ENCODE measurements at places on chromosomes 7 and 10.

- no peak for DNase-seq
Measured at GRCh38 chr7:23715099-23715498, 5.1 kb downstream of the STK31 start.

GRCh38 chr10:113294868-113295267, 258.0 kb upstream of the HABP2 start:
- no peak for DNase-seq

DNA sequence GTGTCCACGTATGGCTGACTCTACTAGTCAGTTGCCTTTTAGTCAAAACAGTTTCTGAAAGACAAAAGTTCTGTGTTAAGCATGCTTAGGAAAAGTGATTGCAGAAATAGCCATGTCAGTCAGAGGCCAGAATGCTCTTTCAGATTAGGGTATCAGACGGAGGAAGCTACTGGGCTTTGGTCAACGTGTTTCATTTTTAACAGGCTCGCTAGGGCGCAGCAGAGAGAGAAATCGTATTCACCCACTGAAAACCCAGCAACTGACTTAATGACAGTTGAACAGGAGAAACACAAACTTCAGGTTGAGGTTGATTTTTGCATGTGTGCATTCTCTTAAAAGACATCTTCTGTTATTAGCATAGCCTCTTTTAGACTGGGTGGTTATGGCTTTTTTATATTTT, 322.6 kb upstream of the KIAA1217 start:
- no peak for DNase-seq

GRCh38 chr10:132482090-132482800, 55.3 kb upstream of the INPP5A start:
- DNase-seq: no peak

DNA sequence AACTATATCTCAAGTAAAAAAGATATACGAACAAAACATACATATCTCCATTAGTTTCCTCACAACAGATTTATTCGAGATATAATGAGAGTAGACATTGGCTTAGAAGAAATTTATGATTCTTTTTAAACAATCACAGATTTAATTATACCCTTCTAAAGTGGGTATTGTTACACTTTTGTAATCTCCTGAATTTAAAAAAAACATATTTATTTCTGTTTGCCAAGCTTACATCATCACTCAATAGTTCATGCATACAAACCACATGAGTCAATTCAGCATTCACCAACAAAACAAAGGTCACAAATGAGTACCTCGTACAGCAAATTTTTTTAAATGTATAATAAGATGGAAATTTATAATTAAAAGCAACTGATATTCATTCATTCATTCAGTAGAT, 17.6 kb downstream of the LRRN3 start:
- DNase-seq: no peak

GRCh38 chr7:71019706-71020105, 112.2 kb upstream of the GALNT17 start:
- no peak for DNase-seq

DNA sequence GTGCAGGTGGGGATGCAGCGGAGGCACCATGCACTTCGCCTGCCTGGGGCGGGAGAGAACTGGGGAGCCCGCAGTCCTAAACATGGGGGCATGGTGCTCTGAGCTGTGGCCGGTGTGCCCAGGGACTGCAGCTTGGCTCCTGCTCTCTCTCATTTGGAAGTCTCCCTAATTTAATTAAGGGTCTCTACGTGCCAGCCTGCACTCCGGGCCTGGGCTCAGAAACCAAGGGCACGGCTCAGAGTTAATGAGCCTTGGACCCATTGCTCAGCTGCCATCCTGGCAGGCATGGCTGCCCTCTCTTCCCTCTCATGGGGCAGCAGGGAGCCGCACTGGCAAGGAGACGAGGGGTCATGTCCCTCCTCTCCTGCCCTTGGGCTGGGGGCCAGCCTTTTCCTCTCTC, 115.6 kb downstream of the CDH23 start:
- no peak for DNase-seq

DNA sequence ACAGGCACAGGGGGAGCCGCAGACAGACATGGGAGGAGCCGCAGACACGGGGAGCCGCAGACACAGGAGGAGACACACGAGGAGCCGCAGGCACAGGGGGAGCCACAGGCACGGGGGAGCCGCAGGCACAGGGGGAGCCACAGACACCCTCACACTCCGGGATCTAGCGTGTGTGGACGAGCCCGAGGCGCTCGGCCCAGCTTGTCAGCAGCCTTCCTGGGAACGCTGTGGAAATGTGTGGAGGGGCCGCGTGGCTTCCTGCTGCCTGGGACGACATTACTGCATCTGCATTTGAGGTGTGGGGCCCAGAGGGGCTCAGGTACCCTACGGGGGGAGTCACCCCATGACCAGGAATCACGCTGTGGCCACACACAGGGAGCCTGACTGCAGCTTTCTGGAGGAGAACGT, 313.2 kb downstream of the PTPRN2 start:
- no peak for DNase-seq

Measured in activated T-cell treated with anti-CD3 and anti-CD28 coated beads, Interleukin-2, amount 50 U/mL, for 48 hours (primary cell).